ENCODE measurements at places on chromosomes 3 and 15.

GRCh38 chr15:79140846-79141570 lies 50.4 kb upstream of the RASGRF1 start:
- no peak for DNase-seq

DNA sequence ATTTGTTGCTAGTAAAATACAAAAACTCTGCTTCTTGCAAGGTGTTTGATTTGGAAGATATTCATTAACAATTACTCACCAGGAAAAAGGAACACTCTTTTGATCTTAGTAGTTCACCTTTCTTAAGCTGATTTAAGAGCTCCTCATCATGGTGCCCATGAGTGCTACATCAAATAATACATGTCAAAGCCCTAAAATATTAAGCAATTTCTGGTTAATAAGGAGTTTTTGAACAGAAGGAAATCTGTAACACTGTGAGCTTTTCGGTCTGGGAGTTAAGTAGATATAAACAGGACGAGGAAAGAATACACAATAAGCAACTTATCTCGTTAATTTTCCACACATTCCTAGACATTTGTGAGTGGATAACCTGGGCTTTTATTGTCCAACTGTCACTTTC lies 83.9 kb upstream of the DCBLD2 start:
- DNase-seq: no peak

DNA sequence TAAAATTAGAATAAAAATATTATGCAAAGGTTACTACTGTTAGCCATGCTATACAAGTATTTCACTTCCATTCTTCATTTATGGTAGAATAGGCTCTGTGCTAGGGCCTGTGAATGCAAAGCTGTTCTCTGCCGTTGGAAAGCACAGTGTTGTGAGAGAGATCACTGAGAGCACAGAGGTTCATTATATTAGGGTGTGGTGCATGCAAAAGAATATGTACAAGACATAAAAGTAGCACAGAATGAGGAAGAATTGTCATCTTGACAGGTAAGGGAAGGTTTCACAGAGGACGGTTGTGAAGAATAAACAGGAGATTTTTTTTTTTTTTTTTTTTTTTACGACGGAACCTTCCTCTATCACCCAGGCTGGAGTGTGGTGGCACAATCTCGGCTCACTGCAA lies 25.2 kb upstream of the FNDC3B start:
- no peak for DNase-seq

DNA sequence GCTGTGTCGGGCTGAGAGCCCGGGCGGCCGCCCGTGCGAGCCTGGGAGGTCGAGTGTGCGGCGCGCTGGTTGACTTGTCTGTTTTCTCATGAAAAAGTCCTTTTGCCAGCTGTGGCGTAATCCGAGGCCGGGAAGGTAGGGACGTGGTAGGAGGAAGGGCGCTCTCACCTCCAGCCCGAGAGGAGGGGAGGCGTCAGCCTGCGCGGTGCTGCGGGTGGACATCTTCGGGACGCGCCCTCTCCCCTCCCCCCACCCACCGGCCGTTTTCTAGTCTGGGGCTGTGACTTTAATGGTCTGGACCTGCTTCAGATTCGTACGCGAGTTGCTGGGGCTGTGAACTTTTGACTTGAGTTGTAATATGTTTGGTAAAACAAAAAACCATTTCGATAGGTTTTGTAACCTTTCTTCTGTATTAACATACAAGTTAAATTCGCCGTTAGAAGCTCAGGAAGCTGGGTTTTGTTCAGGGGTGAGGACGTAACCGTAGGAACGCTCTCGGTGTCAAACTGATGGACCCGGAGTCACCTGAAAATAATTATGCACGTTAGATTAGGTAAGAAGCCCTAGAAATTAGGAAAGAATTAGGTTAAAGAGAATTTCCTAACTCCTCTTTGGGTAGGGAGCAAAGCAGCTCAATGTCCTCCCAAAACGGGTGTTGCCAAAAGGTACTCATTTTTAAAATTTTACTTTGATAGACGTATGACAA lies 762 bp downstream of the NCK1 start:
- peak; percentile 23 for DNase-seq

DNA sequence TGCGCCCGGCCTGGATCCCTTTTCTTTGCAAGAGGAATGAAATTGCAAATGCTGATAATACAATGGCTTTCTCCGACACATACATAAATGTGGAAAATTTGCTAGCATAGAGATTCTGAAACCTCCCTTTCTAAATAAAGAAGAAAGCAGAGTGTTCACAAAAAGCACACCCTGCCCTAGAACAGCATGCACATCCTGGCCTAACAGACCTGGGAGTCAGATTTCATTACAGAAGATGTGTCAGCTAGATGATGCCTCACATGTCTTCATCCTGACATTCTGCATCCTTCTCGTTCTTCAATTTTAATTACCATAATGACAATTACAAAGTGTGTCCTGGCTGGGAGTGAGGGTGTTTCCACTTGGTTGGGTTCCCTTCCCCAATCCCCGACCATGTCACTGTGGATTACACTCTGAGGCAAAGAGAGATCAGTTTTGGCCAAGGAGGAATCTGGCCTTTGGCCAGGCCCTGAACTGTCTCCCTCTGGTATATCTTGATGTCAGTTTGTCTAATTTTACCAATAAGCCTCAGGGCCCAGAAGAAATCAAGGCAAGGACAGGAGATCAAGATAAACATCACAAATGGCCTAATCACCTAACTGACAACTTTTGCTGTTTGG lies 104.9 kb upstream of the SPATA12 start:
- DNase-seq: no peak

- DNase-seq: no peak
These were observed 222.4 kb downstream of the CPNE4 start for GRCh38 chr3:131812433-131812832.

DNA sequence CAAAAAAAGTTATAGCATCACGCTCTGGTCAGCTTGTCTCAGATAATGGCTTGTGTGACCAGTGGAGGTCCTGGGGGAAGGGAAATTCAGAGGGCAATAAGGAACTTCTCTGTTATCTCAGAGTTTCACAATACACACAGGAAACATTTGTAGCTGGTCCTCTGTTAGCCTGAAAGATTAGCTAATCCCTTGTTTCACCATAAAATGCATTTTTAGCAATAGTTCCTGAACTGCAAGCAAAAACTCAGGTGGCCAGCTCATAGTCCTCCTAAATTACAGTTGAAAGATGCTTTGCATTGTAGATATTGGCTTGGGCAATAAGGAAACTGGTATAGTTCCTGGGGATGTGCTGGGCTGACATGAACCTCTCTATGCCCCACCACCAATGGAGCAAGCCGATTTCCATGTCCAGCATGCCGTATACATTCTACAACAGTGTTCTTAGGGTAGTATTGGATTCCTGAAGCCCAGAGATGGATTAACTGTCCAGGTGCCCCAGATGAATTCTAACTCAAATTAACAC lies 141.5 kb upstream of the TBL1XR1 start:
- DNase-seq: no peak

DNA sequence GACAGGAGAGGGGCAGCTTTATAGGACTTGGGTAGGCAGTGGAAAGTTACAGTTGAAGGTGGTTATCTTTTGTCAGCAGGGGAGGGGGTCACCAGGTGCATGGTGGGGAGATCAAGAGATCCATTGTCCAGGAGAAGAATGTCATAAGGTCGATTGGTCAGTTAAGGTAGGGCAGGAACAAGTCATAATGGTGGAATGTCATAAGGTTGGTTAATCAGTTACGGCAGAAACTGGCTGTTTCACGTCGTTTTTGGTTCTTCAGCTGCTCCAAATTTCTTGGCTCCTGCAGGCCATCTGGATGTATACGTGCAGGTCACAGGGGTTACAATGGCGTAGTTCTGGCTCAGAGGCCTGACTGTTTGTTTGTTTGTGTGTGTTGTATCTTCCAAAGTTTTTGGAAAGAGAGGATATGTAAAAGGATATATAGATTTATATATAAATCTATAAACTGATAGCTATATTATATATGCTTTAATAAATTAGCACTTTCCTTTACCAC lies 565.1 kb downstream of the ZNF385D start:
- no peak for DNase-seq

- DNase-seq: no peak
These were observed 36.5 kb upstream of the TIMP4 start for GRCh38 chr3:12195231-12195630.

GRCh38 chr15:38600236-38600635 lies 35.6 kb upstream of the RASGRP1 start:
- DNase-seq: no peak

- no peak for DNase-seq
These were observed 19.1 kb downstream of the GPR160 start for GRCh38 chr3:170056710-170057454.

DNA sequence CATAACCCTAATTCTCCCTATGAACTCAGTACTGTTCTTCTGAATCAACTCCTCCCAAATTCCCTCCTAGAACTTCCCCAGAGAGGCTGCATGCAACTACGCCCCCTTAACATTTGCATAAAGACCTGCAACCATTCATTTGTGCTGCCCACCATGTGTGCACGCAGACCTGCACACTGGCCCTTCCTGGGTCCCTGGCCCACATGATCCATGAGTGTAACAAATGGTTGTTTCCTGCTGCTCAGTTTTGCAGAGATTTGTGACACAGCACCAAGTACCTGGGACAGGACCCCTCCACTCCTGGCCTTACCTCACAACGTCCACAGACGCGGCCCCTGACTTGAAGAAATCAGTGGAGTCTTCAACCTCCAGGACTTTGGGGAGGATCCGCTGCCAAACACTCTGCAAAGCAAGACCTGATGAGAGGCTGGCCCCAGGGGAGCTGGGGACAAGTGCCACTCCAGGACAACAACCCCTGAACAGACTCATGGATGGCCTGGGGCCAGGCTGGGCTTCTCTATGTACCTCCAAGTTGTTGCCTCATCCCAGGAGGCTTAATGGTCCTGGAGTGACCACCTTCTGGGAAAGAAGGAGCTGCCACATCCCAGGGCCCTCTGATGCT lies 33.8 kb downstream of the ALDH1L1 start:
- no peak for DNase-seq

- no peak for DNase-seq
These were observed 19.3 kb downstream of the IFT80 start for GRCh38 chr3:160379628-160380214.

- no peak for DNase-seq
These were observed 42.9 kb downstream of the PLCH1 start for GRCh38 chr3:155701882-155702465.

GRCh38 chr3:148187296-148187695 lies 510.4 kb upstream of the AGTR1 start:
- DNase-seq: no peak

- no peak for DNase-seq
These were observed 65.5 kb upstream of the C3orf49 start for GRCh38 chr3:63753567-63753966.

Measured in stimulated activated CD8-positive, alpha-beta memory T cell treated with anti-CD3 and anti-CD28 coated beads, Interleukin-4, amount 100 ng/mL, for 24 hours (primary cell).